Stimulated activated CD4-positive, alpha-beta T cell treated with anti-CD3 and anti-CD28 coated beads, TNF-alpha, amount 100 ng/mL, for 48 hours (primary cell): ENCODE measurements at places on chromosomes 2 and 18.

GRCh38 chr2:218340656-218341055 is 16.0 kb upstream of the CATIP start:
- no peak for DNase-seq

DNA sequence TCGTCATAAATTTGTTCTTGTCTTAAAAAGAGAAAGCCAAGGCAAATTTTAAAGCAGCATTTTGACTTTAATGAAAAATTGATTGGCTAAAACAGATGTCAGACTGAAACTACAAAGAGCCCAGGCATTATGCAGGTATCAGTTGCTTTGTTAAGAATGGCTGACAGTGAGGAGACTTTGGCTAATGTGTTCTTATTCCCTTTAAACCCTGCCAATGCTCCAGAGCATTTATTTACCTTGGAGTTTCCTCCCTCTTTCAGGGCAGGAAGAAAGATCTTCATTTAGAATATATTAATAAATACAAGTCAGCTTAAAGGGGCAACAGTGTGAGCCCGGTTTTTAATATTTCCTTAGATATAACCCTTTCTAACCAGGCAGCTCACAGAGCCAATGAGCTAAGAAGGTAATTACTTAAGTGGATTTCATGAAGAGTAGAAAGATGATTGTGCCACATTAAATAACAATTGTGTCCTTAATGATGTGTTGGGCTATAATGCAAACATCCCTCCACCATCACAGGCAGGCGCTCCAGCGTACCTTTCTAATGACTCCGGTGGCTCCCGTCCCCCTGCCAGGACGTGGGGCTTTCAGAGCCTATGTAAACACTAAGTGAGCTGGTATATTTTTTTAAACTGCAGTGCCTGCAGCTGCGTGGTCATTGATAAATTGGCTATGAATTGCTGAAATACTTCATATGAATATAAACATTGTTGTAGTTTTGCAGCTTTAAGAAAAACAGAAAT is 349.4 kb upstream of the POU3F3 start:
- DNase-seq, result no peak

DNA sequence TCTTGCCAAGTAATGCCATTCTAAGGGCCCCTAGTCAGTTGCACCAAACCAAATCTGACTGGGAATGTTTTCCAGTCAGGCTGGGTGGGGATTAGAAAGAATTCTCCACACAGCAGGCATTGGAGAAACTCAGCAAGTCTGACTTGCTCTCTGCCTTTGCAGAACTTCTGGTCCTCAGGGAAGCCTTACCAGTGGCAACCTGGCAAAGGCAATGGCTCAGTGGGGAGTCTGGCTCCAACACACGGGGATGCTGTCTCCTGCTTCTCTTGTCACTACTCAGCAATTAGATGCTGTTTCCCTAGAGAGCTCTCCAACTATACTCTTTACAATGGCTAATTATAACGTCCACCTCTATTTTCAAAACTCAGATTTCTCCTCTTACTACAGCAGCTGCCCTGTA is 810.7 kb downstream of the LRRTM4 start:
- no peak for DNase-seq

GRCh38 chr2:195945056-195945455 is 123.6 kb downstream of the DNAH7 start:
- no peak for DNase-seq

GRCh38 chr2:188897096-188897495 is 77.1 kb upstream of the COL3A1 start:
- no peak for DNase-seq

DNA sequence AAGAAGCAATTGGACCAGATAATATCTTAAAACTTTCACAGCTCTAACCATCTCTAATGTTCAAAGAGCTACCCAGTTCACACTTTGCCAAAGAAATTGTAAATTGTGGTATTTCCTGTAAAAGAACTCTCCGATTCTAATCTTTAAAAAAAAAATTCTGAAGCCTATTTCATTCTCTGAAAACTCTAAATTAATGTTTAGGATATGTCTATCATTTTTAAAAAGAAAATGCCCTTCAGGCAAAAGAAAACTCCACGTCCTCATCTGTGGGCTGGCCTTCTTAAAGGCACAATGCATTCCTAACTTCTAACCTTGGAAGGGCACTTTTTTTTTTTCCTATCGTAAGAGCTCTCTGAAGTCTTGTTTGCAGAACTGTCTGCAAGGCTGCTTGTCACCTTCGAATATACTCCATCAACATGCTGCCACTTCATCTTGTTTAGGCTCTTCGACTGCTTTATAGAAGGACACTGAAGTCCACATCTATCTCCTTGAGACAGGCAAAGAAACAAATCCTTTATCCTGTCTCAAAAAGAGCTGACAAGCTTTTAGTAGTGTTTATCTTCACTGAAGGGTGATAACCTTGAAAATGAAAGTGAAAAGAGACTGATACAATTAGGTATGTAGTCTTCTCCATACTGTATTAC is 124.3 kb upstream of the SLC39A10 start:
- no peak for DNase-seq

DNA sequence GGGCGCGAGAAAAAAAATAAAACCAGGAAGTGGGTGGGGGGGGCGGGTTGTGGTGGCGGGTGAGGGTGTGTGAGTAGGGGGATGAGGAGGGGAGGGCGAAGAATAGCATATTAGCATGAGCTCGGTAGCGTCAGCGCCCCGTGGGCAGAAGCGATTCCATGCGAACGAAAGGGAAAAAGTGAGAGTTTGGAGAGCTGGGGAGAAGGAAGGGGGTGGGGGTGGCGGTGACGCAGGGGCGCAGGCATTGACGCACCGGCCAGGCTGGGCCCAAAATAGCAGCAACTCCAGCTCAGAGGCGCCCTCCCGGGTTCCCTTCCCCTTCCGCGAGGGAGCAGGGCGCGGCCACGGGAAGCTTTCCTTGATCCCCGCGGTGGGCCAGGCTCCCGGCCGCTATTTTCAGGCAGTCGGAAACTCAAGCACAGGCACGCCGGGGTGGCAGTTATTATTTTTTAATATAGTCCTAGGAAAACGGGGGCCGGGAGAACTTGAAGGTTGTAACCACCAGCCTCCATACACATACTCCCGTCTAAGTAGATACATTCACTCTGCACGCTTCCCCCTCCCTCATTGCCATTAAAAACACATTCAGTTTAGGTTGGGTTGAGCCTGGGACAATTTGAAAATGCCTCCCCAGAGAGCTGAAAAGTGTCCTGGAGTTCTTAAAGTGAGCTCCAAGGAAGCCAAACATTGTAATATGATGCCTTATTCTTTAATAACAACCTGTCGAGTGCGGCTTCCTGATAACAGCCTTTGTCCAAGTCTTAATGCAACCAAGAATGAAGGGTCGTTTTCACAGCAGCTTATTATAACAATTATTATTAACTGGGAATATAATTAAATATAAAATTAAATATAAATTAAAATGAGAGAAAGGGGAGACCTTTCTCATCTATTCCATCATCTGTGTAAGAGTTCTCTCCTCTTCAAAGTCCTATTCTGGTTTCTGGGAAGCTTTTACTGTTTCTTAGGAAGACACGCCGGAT is 2.3 kb upstream of the NR4A2 start:
- DNase-seq, result peak; percentile 72
